ENCODE measurements at places on chromosomes 12 and 14.

DNA sequence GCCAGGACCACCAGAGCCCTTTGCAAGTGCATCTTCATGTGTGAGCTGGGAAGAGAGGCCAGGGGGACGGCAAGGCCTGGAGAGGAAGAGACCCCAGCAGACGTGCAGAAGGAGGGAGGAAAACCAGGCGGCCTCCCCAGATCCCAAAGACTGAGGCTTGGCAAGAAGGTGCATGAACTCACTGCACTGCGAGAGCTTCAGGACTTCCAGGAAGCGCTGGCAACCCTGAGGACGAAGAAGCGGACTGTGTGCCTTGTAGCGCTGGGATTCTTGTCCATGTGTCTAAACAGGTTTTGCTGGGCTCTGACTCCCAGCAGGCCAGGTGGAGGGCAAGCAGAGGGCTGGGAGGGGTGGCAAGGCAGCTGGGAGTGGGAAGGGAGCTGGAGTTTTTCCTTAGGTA, 939 bp downstream of the TGFB3 start:
- no peak for DNase-seq

DNA sequence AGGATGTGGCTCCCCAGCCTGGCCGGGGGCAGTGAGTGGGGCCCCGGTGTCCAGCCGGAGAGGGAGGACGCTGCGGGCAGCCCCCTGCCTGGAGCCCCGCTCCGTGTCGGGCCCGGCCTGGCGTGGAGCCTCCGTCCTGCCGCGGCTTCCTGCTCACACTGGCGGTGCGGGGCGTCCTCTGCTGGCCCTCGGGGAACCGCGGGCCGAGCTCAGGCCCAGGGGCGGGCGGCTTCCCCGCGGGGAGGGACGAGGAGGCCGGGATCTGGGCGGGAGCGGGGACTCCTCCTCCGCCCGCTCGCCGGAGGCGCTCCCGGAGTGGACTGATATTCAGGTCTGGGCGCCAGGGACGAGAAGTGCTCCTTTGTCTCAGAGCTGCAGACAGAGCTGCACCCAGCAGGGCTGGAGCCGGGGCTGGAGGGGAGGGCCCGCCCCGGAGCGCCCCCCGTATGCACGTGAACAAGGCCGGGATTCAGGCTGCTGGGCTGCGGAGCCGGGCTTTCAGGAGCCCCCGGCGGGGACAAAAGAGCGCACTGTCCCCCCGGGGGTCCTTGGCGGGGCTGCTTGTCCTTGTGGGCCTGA, 2.2 kb downstream of the MMP17 start:
- DNase-seq, result peak; percentile 92

GRCh38 chr12:4762773-4763172, 42.6 kb downstream of the GALNT8 start:
- DNase-seq, result no peak

DNA sequence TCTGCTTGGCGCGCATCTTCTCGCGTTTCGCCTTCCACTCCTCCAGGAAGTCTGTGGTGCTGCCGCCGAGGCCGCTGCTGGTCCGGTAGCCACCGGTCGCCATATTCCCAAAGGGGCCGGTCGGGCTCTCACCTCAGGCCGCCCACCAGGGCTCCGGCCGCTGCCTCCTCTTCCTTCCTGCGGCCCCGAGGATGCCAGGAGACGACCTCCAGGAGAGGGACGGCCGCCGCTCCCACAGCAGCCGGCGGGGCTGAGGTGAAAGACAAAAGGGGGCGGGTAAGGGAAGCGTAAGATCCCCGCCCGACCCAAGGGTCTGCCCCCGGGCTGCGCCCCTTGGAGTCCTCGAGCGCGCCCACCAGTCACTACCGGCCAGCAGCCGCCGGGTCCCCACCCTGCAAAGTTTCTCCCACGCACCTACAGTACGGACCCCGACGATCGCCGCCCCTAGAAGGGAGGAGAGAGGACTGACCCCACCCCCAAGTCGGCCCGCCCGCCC, 574 bp downstream of the PAWR start:
- DNase-seq, result peak; percentile 87

DNA sequence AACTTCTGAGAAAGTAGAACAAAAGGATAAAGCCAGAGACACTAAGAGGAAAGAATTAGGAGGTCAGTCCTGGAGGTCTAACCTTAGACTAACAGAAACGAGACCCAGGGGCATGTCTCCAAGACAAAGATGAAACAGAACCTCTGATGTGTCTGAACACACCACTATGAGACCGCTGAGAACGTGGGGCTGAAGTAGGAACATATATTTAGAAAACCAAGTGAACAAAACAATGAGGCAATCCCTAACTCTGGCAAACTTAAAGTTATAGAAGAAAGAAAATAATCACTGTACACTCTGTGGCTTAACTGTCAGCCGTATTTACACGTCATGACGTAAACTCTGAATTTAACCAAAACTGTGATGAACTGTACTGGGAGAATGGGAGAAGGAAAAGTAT, 17.9 kb downstream of the KCTD10 start:
- DNase-seq, result no peak

GRCh38 chr12:45050751-45051571, at the start of gene DBX2:
Gene DBX2, minus strand, starts transcription at chr12:45051099. Its CDS starts 172 bp downstream, at chr12:45050927.
- DNase-seq, result peak; percentile 73

GRCh38 chr14:100529561-100530031, 57.6 kb downstream of the BEGAIN start:
- no peak for DNase-seq

DNA sequence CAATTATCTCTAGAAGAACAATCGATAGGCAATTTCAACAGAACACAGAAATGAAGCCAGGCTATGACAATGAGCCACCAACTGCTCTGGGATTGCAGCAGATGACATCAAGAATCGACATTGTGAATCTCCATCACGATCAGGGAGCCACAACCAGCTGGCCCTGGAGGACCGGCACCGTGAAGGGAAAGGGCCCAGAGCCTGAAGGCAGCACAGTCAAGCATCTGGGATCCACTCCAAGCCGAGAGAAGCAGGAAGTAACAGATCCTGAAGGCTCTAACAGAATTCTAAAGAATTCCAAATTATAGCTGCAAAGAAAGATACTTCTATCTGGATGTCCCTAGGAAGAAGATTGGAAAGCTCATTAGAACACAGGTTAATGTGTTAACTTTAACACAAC, 61.0 kb downstream of the LRRC74A start:
- DNase-seq, result no peak

GRCh38 chr14:89382901-89383845, 33.9 kb downstream of the FOXN3 start:
- DNase-seq, result no peak

DNA sequence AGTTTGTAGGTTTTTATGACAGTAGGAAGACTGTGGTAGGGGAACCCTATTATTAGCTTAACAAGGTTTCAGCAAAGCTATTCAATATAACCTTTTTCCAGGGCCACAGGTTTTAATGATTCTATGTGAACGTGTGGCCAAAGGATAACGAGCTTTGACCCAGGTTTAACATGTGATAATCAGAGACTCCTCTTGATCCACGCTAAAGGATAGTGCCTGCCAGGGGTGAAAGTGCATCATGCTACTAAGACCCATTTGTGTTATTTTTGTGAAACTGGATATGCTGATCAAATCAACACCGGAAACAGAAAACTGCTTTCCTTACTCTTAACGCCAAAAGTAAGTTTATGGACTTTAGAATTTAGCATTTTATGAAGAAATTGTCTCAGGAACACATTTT, 909 bp upstream of the TAOK3 start:
- no peak for DNase-seq

- no peak for DNase-seq
Observed at GRCh38 chr14:52951681-52952554, 1.1 kb upstream of the FERMT2 start.

- DNase-seq, result peak; percentile 88
Observed at GRCh38 chr12:128056136-128056801, 210.7 kb upstream of the TMEM132C start.

DNA sequence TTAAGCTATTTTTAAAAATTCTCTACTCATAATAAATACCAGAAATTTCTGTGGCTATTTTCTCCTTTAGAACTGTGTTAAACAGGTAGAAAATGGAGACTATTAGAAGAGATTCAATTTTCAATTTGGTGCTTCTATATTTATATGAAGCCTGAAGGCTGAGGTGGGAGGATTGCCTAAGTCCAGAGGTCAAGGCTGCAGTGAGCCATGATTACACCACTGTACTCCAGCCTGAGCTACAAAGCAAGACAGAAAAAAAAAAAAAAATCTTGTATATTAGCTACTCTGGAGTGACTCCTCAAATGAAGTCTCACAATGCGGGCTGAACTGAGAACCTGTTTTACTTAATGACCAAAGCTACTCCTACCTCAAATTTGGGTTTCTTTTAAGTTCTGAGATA, 9.8 kb upstream of the DPF3 start:
- DNase-seq, result no peak

DNA sequence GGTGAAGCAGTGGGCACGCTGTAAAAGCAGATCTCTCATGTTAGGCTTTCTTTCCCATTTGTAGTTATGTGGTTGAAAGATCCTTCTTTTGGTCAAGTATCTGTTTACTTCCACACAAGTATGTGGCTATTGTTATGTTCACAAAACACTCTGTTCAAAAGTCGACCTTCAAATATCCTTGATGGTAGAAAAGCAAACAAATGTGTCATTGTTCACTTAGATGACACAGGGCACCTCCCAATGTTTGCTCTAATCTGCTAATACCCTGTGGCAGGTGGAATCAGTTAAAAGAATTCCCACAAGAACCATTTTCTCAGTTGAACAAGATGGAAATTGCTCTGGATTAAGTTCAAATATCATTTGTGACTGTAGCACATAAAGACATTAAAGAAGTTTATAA, 43.6 kb upstream of the NAA30 start:
- no peak for DNase-seq

- DNase-seq, result no peak
Observed at GRCh38 chr12:27338473-27338872, 5.8 kb downstream of the BMAL2 start.
